ENCODE measurements at places on chromosomes 12 and 14. TPM values are rescaled to one million over a fixed set of nuclear protein-coding genes. Genes with fewer than 3 reads are reported as not detected.

The NID2 gene
- total RNA-seq = 38.8 TPM

The MAP3K9 gene
- total RNA-seq = 5.3 TPM

The FITM1 gene
- total RNA-seq = 6.5 TPM

The MGST1 gene
- 270 TPM for total RNA-seq

The CMKLR1 gene
- 20.7 TPM for total RNA-seq

The LUM gene
- 307 TPM for total RNA-seq

The C1S gene
- 185 TPM for total RNA-seq

The MFAP5 gene
- 8.8 TPM for total RNA-seq

The SOAT2 gene
- 0.79 TPM for total RNA-seq

The DNAI7 gene
- total RNA-seq = 0.34 TPM

The TBC1D30 gene
- total RNA-seq = 3.3 TPM

The SIX1 gene
- total RNA-seq = 0.35 TPM

The VRK1 gene
- 5.2 TPM for total RNA-seq

The CCDC196 gene
- total RNA-seq = not detected

The TAS2R30 gene
- total RNA-seq = 2.4 TPM

The LRP1-AS gene
- not detected for total RNA-seq

The TAS2R14 gene
- 1.9 TPM for total RNA-seq

The TCTN2 gene
- 8.7 TPM for total RNA-seq

The TMEM63C gene
- 19.5 TPM for total RNA-seq

The SLC48A1 gene
- 81.2 TPM for total RNA-seq

The MIA2 gene
- total RNA-seq = 33.7 TPM

The OR6C2 gene
- not detected for total RNA-seq

The KRT6C gene
- total RNA-seq = not detected

The TAS2R19 gene
- total RNA-seq = 0.41 TPM

The CISTR gene
- total RNA-seq = not detected

The NACA gene
- 887 TPM for total RNA-seq

The RNFT2 gene
- 3.4 TPM for total RNA-seq

The ANG gene
- total RNA-seq = 4.7 TPM

The SGPP1 gene
- total RNA-seq = 28.2 TPM

The GLIPR1 gene
- 26.4 TPM for total RNA-seq

The EIF2S3B gene
- total RNA-seq = 0.55 TPM

The KRT81 gene
- total RNA-seq = not detected

The NEUROD4 gene
- total RNA-seq = 1.7 TPM

The A2M gene
- 414 TPM for total RNA-seq

The KIF26A gene
- 11.8 TPM for total RNA-seq

The AQP5 gene
- total RNA-seq = 0.84 TPM

The TCL1B gene
- not detected for total RNA-seq

The SELPLG gene
- 15.5 TPM for total RNA-seq

The TOMM20L gene
- total RNA-seq = not detected

The REP15 gene
- total RNA-seq = not detected

The EFS gene
- total RNA-seq = 8.0 TPM

The FRMD6 gene
- 28.1 TPM for total RNA-seq

The TAS2R9 gene
- not detected for total RNA-seq

The KCNH5 gene
- total RNA-seq = 1.7 TPM

The BHLHE41 gene
- 12.8 TPM for total RNA-seq

The GZMH gene
- not detected for total RNA-seq

The KRT83 gene
- not detected for total RNA-seq

The KRT85 gene
- not detected for total RNA-seq

The SDR9C7 gene
- not detected for total RNA-seq

The TSPAN19 gene
- not detected for total RNA-seq

The C12orf60 gene
- 2.6 TPM for total RNA-seq

The DUSP6 gene
- 46.8 TPM for total RNA-seq

The OTOGL gene
- 0.23 TPM for total RNA-seq

The DBX2 gene
- total RNA-seq = not detected

Measured in adrenal gland (tissue), 19 donors.